ENCODE measurements at places on chromosomes 3 and 15.

DNA sequence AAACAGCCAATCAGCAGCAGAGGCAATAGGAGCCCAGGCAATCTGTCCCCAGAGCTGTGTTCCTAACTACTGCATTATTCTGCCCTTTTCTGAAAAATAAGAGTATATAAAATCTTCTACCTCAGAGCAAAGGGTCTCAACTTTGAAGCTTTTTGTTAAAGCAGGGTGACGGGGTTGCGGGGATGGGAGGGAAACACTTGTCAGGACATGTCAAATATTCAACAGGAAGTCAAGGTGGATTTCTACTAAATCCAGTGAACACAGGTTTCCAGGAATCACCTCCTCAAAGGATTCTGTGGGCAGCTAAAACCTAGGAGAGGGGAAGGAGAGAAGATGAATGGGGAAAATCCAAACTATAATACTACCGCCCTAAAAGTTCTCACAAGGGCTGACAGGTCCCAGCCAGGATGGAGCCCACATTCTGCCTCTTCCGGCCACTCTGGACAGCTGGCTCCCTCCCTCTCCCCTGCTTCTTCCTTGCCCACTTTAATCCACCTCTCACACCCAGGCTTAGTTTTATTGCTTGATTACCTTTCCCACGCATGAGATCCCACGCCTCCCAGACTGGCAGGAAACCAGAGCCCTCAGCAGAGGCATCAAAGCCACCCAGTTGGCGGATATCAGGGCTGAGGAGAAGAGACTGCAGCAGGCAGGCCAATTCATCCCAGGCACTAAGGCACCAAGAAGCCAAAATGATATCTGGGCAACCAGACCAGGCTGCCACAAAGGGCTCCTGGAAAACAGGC, 77.2 kb downstream of the OSBPL10 start:
- DNase-seq: no peak

DNA sequence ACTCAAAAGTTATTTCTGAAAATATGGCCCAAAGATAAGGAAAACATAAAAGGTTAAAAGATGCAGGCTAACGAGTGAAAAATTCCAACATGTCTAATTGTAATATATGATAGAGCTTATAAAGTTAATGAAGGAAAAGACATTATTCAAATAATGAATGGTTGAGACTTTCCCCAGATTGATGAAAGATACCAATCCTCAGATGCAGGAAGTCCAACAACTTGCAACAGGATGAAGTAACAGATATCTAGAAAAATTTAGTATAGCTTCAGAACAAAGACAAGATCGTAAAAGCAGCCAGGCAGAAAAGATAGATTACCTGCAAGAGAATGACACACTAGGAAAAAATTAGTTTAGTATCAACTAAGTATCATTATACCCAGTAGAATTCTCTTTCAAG, 546.4 kb upstream of the PPP2R3A start:
- no peak for DNase-seq

DNA sequence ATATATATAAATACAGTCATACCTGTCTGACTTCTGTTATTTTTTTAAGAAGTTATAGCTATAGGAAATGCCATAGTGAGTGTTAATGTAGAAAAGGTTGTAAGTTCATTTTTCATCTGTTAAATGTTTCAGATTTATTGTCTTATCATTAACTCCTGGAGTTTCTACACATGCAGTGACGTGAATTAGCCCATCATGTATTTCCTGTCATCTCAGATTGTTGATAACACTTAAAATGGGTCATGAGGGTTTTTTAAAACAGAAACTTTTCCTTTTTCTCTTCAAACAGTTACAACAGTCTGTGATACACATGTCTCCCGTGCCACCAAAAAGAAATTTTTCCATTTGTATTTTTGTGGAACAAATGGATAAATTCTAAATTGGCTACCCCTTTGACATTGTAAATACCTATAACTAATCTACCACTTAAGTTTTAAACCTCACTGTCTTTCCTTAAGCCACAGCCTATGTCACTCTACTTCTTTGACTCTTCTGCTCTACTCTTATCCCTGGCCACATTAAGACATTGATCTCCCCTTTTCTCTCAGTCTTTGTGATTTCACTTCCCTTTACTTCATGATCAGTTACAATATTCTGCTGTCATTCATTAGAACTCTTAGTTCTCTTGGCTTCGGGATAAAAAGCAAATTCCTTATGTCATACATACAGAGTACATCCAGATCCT, 89.1 kb downstream of the NEO1 start:
- no peak for DNase-seq

GRCh38 chr3:61227799-61228198, 23.5 kb downstream of the FHIT start:
- DNase-seq: no peak

- no peak for DNase-seq
Measured at GRCh38 chr3:23592961-23593931, 212.5 kb upstream of the UBE2E1 start.

DNA sequence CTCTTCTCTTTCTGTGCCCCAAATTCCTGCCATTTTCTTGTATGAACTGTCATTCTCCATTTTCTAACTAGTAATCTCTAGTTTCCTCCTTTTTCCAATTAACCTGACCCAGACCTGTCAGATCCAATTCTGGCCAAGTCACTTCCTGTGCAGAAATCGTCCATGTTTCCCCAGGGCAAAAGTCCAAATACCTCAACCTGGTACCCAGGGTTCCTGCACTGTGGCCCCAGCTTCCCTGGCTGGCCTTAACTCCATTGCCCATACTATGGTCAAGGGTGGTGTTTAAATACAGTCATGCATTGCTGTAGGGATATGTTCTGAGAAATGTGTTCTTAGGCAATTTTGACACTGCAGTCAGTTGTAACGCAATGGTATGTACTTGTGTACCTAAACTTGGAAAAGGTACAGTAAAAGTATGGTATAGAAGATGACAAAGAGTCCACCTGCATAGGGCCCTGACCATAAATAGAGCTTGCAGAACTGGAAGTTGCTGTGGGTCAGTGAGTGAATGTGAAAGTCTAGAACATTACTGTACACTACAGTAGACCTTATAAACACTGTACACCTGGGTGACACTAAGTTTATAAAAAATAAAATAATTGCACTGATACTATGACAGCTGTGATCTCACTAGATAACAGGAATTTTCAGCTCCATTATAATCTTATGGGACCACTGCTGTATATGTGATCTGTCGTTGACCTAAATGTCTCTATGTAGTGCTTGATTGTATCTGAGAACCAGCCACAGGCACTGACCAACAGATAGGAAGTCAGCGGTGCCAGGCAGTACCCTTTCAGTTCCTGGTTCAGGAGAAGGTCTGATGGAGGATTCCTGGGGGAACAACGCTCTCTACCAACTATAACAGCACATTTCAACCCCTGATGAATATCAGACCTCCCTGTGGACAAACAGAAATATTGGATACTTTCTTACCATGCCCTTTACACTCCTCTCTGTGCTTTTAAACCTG, 336.1 kb upstream of the PROK2 start:
- no peak for DNase-seq

DNA sequence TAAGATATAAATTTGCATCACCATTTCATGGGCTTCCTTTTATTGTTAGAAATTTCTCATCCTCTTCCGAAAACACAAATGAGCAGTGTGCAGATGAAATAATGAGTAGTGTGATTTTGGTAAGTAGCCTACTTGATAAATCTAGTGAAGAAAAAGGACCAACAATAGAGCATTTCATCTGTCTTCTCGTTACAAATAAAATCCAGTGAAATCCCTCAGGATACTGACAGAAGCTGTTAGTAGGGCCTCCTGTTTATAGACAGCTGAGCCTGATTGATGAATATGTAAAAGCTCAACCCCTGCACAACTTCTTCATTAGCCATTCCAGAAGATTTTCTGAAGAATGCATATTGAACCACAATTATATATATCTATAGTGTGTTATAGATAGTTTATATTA, 363.7 kb upstream of the EPHA6 start:
- no peak for DNase-seq

- no peak for DNase-seq
Measured at GRCh38 chr15:69031013-69032001, 16.8 kb downstream of the NOX5 start.

GRCh38 chr3:103218793-103219192, 784.0 kb downstream of the ZPLD1 start:
- no peak for DNase-seq

- DNase-seq: no peak
Measured at GRCh38 chr3:58848826-58849225, 182.3 kb upstream of the FAM3D start.

DNA sequence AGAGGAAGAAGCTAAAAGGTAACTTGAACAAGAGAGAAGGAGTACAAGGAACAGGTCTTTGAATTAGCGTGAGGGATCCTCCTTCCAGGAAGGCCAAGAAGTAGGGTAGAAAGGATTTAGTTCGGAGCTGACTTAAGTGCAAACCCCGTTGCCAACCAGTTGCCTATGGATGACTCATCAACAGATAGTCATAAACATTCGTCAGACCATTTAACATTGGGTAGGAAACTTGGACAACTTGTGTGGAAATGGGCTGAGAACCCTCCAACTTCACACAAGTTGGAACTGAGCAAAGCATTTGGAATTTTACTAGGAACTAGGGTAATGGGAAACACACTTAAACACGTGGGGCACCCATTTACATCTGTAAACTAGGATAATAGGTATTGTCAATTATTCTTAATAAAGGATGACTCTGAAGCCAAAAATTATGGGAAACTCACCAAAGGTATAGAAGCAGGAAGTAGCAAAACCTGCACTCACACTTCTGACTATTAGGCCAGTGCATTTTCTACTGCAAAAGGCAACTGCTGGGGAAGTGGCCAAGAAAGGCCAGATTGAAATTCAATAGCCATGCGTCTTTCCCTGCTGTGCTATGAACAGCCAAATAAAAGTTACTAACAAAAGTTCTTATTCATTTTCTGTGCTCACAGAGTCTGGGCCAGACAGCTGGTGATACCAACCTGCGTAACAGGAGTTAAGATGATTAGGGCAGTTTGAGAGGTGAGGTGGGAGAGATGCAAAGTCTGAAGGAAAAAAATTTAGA, 174.5 kb upstream of the TMC3 start:
- no peak for DNase-seq

DNA sequence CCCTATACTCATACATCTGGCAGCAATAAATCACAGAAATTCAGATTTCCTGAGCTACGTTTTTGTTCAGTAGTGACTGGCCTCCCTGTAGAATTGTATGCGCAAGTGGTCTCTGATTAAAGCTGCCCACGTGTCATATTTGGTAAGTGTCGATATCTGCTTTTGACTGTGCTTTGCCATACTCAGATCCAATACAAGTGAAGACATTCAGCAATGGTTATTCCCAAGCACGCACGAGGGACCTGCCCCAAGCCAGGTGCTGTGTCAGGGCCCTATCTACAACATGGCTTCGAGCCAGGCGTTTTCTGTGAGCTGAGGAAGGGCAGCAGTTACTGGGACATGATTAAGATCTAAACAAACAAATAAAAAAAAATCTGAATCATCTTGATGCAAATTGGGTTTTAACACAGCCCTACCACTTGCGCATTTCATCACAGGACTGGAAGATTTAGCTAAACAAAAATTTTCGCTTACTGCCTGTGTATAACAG, 47.2 kb upstream of the ICE2 start:
- no peak for DNase-seq

DNA sequence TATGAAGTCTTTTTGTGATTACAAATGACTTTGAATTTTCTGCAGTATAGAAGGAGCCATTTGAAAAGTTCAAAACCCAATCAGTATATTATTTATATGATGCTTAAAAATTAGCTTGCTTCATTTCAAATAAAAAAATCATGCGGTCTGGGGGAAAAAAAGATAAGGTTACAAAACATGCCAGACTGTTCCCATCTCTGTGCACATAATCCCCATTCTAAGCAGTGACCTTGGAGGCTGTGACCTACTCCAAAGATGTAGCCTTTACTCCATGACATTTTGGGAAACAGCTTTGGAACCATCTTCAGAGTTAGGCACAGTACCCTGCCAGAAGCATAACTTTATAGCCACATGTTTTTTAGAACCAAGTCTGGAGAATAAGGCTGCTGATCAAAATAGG, 447.7 kb upstream of the WNT5A start:
- no peak for DNase-seq

DNA sequence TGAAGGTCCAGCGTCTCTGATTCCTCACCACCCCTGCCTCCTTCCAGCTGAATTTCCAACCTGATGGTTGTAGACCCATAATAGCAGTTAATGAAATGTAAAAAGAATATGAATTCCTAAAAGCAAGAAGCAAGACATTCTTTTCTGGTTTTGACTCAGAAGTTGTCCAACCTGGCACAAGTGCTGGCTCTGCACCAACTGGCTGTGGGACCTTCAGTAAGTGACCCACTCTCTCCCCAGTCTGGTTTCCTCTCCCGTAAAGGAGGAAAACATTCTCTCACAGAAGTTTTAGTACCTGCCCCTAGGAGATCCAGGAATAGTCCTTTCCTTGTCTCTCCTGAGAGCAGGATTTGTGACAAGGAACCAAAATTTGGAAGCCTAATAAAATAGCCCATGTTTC, 236.9 kb upstream of the TRIM42 start:
- DNase-seq: no peak

DNA sequence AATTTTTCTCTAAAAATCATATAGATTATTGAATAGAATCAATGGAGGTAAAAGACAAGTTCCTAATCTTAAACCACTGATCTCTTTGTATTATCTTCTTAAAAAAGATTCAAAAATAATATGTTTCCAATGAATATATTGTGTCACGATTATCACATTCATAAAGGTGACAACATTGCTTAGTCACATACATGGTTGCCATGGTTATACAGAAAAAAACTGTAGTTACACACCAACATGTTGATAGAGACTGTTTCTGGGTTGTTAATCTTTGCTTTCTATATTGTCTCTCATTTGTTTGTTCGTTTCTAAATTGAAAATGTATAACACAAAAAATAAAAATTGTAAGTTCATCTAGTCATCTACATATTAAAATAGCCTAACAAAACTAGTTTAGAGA, 376.0 kb upstream of the ALCAM start:
- no peak for DNase-seq

DNA sequence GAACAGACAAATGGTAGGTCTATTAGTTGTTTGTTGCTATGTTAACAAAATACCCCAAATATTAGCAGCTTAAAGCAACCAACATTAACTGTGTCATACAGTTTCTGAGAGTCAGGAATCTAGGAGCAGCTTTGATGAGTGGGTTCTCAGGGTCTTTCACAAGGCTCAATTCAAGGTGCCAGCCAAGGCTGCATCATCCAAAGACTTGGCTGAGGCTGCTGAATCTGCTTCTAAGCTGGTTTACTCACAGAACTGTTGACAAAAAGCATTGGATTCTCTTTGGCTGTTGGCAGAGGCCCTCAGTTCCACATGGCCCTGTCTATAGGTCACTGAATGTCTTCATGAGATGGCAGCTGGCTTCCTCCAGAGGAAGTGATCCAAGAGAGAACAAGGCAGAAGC, 40.3 kb upstream of the TSC22D2 start:
- DNase-seq: no peak

GRCh38 chr3:128914966-128915645, 35.7 kb downstream of the ACAD9 start:
- DNase-seq: no peak

- DNase-seq: no peak
Measured at GRCh38 chr15:31262901-31263671, 63.5 kb upstream of the KLF13 start.

- DNase-seq: no peak
Measured at GRCh38 chr15:34722439-34722836, 32.4 kb downstream of the GJD2 start.

GRCh38 chr15:23645371-23646164, 2.1 kb downstream of the MAGEL2 start:
- no peak for DNase-seq

- DNase-seq: no peak
Measured at GRCh38 chr3:187976365-187976900, 177.5 kb upstream of the LPP start.

GRCh38 chr3:81909796-81910195, 148.4 kb upstream of the GBE1 start:
- DNase-seq: no peak

- DNase-seq: no peak
Measured at GRCh38 chr3:117263745-117264144, 554.2 kb downstream of the TUSC7 start.

Data from activated T-helper 1 cell treated with anti-CD3 and anti-CD28 coated beads, Interleukin-2, amount 50 U/mL, for 16 hours (primary cell).